ENCODE measurements at places on chromosomes 3 and 15.

DNA sequence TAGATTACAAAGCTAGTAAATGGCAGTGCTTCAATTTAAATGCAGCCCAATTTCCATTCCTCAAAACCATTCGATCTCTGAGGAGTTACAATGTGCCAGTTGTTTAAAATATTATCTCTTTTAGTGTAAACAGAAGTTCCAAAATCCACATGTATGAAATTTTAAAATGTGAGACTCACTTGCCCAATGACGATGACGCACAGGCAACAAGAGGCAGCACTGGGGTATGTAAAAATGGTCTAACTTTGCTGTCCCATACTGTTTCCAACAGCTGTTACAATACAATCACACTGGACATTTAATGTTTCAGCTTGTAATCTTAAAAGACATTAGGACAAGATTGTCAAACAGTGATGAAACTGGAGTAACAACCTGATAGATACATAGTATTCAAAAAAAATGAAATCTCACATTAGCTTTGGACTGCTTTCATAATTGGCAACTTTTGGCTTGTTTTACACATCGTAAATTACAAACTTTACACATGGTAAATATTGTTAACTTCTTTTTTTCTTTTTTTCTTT is 12.2 kb downstream of the SLTM start:
- no peak for DNase-seq

DNA sequence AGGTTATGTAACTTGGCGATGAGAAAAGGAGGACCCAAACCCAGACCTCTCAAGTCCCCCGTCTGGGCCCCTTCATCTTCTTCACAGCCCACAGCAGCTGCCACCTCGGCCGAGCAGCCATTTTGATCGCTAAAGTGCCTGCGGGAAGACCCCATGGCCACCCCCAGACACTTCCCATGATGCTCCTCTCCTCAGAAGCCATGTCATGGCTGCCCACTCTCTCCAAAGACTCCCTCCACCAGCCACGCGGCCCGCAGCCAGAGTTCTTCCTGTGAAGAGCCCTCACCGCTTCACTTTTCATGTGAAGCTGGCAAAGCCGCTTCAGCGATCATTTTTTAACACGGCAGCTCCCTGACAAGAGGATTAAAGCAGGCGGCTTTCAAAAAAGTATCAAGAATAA is 335.2 kb downstream of the RORA start:
- no peak for DNase-seq

DNA sequence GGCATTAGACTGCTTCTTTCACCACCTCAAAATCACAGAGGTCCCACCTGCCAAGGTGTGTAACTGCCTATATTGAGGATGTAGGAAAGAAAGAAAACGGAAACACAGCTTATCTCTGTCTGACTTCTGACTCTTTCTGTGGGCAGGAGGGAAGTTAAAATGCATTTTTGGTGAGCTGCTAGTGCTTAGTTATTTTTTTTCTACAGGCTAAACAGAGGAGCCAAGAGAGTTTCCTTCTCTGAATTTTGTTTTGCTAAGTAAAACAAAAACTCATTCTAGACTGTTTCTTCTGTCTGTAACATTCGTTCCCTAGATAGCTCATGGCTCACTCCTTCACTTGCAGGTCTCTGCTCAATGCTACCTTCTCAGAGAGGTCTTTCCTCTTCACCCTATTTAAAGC is 18.8 kb upstream of the AMOTL2 start:
- DNase-seq: no peak

DNA sequence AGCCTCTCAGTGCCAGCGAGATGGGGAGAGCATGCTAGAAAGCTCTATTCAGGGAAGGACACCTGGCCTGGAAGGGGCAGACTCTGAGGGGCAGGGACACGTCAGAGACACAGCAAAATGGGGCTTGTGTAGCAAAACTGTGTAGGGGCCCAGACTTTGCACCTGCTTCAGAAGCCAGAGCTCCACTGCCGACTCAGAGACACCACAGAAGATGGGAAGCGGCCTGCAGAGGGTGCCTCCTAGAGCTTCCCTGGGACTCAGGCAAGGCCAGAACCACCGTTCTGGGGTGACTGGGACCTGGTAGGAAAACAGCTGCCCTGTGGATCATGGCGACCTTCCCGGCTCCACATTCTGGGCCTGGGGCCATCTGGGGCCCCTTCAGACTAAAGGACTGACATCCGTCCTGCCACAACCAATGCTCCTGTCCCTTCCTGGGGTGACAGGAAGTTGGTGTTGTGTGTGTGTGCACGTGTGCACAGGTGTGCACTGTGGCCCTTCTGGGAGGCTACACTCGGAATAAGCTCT is 17.4 kb upstream of the TKT start:
- DNase-seq: no peak

GRCh38 chr3:69712933-69713332 is 26.3 kb upstream of the MITF start:
- DNase-seq: no peak

- DNase-seq: no peak
These were observed 34.9 kb downstream of the COL6A5 start for GRCh38 chr3:130380398-130380797.

GRCh38 chr3:57279685-57280084 is 12.8 kb downstream of the ASB14 start:
- DNase-seq: no peak

DNA sequence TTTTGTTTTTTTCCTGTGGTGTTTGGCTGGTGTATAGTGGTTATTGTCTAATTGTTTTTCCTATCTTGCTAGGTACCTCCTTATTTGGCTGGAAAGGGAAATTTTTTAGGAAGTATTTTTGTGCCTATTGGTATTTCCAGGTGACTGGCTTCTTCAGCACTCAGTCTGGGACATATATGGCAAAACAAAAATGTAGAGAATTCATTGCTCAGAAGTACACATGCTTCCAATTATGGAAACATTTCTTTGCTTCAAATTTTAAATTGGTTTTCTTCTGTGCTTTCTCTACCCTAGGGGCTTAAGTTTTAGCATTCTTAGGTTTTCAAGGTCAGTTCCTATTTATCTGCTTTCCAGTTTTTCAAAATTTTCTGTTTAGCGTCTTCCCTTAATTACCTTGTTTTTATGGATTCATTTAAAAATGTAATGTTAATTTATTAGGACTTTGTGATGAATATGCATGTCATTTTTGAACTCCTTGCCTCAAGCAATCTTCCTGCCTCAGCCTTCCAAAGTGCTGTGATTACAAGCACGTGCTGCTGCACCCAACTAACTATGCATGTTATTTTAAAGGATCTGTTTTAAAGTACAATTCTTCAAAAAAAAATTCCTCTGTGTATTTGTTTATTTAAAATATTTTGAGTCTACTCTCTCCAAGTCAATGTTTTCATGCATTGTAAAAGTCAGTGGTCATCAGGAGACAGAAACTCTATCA is 231.9 kb upstream of the DPPA4 start:
- DNase-seq: no peak

DNA sequence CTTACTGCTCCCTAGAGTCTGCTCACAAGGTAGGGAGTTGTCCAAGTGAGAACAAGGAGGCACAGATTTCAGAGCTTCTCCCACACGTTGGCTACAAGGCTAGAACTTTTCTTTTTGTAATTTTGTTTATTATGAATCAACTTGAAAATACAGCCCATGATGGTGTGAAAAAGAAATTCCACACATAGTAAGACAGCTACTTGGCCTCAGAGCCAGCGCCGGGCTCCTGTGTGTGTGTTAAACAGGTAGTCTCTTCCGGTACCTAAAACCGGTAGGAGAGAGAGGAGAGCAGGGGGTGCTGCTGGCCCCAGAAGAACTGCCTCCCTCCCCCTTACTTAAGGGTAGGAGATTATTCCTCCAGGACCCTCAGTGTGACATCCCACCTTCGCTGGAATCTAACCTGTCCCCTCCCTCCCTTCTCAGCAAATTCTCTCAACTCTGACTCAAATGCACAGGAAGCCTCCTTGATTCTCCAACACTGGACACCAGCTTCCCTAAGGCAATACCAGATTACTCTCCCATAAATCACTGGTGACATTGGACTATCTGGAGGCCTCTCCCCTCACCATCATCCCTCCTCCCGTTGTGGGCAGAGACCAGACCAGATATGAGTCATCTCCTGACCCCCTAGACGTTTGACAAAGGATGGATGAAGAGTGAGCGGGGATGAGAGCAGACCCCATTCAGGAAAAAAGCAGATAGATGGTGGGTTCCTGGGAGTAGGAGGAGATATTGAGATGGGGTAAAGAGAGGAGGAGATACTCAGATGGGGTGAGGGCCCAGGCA is 4.5 kb upstream of the IP6K1 start:
- DNase-seq: no peak

DNA sequence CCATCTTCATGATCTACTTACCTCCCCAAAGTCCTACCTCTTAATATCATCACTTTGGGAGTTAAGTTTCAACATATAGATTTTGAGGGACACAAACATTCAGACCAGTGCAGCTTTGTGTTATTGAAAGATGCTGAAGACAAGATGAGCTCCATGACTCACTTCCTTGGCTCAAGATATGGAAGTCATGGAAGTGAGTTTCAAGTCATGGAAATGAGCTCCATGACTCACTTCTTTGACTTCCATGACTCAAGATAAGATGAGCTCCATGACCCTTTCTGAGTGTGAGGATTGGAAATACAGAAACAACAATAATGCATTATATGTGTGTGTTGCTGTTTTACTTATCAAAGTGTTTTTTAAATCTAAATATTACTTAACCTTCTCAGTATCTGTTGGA is 170.2 kb upstream of the TPRG1 start:
- DNase-seq: no peak

- DNase-seq: no peak
These were observed 281.0 kb downstream of the KLF13 start for GRCh38 chr15:31607656-31608055.

- DNase-seq: no peak
These were observed 96.1 kb upstream of the SNTN start for GRCh38 chr3:63556401-63556800.

GRCh38 chr15:101320501-101321052 is 25.5 kb upstream of the SNRPA1 start:
- DNase-seq: peak; percentile 21

GRCh38 chr3:195059006-195059350 is 212.0 kb downstream of the XXYLT1 start:
- no peak for DNase-seq

GRCh38 chr15:98858610-98859023 is 149.0 kb downstream of the PGPEP1L start:
- no peak for DNase-seq

DNA sequence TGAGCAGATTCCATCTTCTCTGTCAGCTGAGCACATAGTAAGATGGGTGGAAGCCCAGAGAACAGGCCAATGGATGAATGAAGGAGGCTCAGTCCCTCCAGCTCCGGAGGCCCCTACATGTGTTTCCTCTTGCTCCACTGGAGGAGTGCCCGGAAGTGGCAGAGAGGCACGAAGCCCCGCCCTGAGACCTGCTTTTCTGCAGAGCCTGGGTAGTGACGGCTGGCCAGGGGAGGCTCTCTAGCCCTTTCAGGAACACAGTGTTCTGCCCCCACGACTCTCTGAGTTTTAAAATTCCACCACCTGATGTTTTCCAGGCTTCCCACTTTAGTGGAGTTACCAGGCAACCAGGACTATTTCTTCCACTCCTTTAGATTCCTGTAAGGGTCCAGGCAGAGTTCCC is 149.4 kb upstream of the SLC6A11 start:
- DNase-seq: no peak

GRCh38 chr15:69131362-69132220 is 28.8 kb upstream of the GLCE start:
- DNase-seq: no peak

GRCh38 chr3:192187485-192188051 is 539.8 kb downstream of the FGF12 start:
- no peak for DNase-seq

DNA sequence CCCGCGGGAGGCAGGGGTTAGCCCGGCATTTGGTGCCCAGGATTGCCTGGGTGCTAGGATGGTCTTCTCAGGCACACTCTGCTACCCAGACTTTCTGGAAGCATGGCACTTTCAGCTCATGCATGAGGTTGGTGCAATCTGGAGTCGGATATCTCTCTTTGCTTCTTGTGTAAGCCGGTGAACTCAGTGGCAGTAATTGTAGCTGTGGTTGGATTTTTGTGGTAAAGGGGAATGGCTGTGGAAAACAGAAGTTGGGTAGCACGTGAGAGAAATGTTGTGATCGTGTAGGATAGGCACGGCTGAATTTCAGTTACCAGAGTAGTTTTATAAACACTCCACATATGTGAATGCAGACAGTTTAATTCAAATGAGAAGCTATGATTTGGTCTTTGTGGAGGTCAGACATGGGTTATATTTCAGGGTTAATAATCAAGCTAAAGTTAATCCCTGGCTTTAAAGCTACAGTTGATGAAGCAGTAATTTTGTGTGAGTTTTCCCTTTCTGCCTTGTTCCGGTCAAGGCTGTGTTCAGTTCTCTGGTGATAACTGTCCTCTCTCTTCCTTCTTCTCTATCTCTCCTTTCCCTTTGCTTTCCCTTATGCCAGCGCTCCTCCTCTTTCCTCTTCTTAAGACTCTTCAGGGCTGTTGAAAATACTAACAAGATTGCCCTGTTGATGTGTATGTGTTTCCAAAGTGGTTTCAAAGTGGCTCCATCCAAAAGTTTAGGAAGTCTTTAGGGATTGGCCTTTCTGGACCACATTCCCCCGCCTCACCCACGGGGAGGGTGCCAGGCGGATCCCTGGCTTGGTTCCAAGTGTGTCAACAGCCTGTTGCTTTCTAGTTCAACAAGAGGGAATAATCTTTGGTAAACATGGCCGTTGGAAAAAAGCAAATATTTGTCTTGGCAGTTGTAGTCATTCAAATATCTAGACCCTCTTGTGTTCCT is 404.6 kb upstream of the C2CD4B start:
- DNase-seq: no peak
